ENCODE measurements at places on chromosomes 7 and 10. TPM values are rescaled to one million over a fixed set of nuclear protein-coding genes. Genes with fewer than 3 reads are reported as not detected.

PPP1R3A gene
- total RNA-seq = not detected

ARHGAP21 gene
- total RNA-seq = 117 TPM

GPR26 gene
- total RNA-seq = not detected

AGBL3 gene
- total RNA-seq = 1.3 TPM

RHBDD2 gene
- 26.1 TPM for total RNA-seq

CPN1 gene
- total RNA-seq = not detected

CCDC172 gene
- total RNA-seq = not detected

GHITM gene
- total RNA-seq = 185 TPM

Data from fibroblast of villous mesenchyme (primary cell).